ENCODE measurements at places on chromosomes 12 and 14.

DNA sequence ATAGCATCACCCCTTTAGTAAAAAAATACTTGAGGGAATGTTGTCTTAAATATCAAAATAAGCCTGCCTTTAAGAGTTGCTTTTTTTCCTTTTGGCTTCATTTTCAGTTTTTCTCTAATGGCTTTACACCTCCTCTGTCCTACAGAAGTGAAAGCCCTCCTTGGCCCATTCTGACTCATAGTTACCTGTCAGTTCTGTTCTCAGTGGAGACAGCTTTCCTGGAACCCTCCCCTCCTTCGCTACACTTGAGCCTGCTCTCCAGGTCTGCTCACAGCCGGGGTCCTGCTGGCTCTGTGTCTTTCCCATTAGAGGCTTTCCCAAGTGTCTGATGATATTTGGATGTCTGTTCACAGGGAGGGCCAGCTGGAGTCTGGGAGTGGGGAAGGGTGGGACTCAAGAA, 84.0 kb downstream of the PELI2 start:
- no peak for DNase-seq

GRCh38 chr14:91410771-91411536, 6.7 kb downstream of the CCDC88C start:
- DNase-seq, result no peak

DNA sequence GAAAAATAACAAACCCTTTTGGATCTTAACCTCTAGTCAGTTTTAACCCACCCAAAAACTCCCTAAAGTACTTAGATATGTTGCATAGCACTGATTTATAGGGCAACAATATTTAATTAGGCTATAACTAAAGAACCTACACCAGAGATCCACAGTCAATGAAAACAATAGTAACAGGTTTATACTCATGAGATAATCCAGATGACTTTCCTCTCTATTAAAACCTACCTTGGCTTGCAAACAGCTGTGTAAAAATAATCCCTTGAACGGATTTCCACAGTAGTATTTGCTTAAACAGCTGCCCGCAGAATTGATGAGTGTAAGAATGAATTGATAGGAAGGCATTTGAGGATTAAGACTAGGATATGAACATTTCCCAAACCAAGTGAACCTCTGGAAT, 104.3 kb upstream of the PTPRR start:
- no peak for DNase-seq

- no peak for DNase-seq
These were observed 21.8 kb downstream of the PLXNC1 start for GRCh38 chr12:94169966-94170689.

DNA sequence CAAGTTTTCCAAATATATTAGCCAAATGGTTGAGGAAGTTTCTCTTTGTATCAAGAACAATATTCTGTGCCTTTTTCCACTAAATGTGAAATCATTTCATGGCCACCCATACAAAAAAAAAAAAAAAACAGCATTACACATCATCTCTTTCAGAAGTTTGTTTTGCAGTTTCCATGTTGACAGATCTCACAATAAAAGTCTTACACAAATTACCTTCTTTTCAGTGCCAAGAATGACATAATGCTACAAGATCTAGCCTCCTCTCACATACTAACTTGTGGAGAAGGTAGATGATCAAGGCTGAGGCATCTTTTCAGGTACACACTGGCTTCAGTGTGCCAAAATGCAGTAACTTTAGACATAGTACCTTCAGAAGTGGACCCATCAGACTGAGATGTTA, 35.3 kb downstream of the PRKD1 start:
- no peak for DNase-seq

DNA sequence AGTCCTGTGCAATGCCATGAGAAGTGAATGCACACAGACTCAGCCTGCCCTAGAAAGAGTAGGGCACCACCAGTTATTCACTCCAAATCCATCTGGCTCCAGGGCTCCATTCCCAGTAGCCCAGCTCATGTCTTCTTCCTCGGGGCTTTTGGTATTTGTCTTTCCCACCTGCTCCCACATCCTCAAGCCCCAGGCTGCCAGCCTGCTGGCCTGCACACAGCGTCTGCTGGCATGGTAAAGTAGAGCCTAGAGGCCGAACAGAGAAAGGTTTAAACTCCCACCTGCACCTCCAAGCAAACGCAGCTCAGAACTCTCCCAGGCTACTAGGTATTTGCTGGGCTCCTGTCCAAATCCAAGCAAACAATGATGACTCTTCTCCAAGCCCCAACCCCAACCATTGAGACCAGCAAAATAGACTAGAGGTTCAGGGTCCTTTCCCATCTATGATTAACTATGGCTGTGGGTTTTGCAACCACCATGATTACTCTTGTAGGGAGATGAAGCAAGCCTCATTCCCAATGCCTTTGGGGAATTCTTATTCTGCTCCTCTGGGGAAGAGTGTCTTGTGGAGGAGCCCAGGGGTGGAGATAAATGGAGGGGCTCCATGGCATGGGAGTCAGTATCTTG, 5.2 kb upstream of the VDR start:
- no peak for DNase-seq

DNA sequence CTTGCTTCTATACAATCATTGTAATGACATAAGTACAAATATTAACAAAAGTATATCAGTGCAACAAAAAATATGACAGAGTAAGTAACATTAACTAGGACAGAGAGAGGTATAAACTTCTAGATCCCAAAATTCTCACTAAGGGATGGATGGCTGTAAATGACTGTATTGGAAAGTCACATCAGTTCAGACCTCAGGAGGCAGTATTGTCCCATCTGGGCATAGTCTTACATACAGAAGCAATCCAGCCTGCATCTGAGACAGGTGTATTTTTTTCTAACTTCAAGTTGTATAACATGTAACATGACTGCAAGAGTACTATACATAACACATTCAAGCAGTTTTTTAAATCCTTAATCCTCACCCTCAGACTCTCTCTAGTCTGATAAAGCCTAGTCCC, 99.0 kb downstream of the GARIN6 start:
- DNase-seq, result no peak

DNA sequence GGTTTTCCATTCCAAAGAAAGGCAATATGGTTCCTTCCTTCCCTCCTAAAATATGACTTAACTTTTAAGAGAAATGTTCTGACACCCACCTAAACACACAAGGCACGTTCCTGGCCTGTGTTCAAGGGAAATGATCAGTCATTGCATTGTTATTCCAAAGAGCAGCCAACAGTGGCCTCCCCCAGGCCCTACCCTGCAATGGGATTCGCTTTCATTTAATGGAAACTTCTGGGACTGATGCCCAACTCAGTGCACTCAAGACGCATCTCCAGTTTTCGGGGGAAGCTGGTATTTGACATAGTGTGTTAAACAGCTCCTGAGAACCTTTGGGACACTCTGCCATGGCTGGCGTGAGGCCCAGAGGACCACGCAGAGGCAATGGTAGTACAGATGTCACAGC, 65.9 kb downstream of the DDX51 start:
- no peak for DNase-seq

- DNase-seq, result no peak
These were observed 739 bp downstream of the JPH4 start for GRCh38 chr14:23577710-23578392.

- DNase-seq, result no peak
These were observed 996.2 kb upstream of the FLRT2 start for GRCh38 chr14:84533791-84534190.

GRCh38 chr12:6894321-6894720, 10.3 kb upstream of the LRRC23 start:
- DNase-seq, result no peak

GRCh38 chr12:49882248-49882850, 21.4 kb downstream of the FAIM2 start:
- no peak for DNase-seq

GRCh38 chr12:75814851-75815754, 216.5 kb downstream of the PHLDA1 start:
- no peak for DNase-seq

- DNase-seq, result peak; percentile 54
These were observed 55.8 kb upstream of the CCDC175 start for GRCh38 chr14:59632381-59632780.

- DNase-seq, result no peak
These were observed 324.4 kb upstream of the RTL1 start for GRCh38 chr14:101227611-101228594.

DNA sequence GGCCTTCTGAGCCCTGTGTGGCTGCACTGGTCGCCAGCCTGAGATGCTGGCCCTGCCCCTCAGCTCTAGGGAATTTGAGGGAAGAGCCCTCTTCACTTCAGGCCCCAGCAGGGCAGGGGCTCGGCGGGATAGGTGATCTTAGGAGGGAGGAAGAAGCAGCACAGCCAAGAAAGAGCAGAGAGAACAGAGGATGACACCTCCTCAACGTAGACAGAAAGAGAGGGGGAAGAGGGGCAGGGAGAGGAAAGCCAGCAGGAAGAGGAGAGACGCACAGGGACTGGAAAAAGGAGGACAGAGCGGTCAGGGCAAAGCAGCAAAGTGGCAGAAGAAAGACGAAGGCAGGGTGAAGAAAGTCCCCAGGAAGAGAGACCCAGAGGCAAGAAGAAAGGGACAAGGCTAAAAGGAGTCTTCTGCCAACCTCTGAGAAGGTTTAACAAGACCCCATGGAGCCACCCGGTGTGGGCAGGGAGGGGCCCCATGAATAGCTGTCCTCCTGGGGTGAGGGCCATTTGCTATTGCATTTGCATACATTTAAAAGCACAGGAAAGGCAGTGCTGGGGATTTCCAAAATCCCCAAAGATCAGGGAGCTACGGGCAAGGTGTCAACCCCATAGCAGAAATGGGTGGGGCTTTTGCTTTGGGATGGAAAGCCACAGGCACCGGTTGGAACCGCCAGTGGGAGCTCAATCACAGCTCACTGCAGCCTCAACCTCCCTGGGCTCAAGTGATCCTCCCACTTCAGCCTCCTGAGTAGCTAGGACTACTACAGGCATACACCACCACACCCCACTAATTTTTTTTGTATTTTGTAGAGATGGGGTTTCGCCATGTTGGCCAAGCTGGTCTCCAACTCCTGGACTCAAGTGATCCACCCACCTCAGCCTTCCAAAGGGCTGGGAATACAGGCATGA, 22.7 kb downstream of the CMKLR1 start:
- DNase-seq, result no peak

DNA sequence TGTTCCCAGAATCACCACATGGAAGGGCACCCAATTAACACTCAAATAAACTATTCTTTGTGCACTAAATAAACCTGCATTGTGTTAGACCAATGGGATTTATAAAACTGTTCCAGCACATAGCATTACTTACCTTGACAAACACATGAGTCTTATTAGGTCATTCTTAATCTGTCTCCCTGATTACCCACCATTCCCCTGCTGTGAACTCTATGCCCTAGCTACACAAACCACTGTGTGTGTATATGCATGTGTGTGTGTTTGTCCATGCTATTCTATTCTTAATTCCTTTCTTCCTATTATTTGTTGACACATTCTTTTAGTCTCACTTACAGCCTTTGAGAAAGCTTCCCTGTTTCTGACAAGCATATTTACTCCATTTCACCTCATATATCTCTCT, 303.6 kb upstream of the GARIN6 start:
- no peak for DNase-seq

- DNase-seq, result peak; percentile 83
These were observed 89.0 kb downstream of the POLR3B start for GRCh38 chr12:106446419-106447092.

GRCh38 chr14:34722723-34723545, 8.5 kb upstream of the CFL2 start:
- DNase-seq, result peak; percentile 69

DNA sequence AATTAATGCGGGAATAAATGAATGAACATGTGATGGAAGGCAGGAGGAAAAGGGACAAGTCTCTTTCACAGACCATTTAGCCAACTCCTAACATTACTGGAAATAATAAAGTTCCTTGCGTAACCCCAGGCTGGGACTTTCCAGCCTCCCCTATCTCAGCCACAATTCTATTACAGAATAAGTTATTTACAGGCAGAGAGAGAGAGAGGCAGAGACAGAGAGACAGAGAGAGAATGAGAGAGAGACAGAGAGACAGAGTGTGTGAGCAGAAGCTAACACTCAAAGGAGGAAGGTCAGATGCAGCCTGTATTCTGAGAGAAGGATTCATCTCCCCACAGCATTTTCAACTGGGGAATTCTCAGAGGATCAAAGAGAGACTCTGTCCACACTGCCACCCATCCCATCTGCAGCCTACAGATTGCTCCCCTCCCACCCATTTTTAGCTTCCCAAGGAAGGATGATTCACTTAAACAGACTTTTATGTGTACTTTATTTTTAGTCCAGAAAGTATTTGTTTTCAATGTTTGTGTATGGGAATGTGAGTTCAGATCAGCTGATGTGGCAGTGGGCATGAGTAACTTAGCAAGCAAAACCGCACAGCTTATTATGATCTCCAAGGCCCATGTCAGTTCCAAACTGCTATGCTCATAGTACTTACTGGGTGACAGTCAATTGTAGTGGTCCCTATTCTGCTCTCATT, 165.7 kb downstream of the CAND1 start:
- DNase-seq, result no peak

- DNase-seq, result no peak
These were observed 313.3 kb downstream of the TMEM121 start for GRCh38 chr14:105839425-105840265.

GRCh38 chr12:57234571-57235016, 5.1 kb downstream of the SHMT2 start:
- no peak for DNase-seq

DNA sequence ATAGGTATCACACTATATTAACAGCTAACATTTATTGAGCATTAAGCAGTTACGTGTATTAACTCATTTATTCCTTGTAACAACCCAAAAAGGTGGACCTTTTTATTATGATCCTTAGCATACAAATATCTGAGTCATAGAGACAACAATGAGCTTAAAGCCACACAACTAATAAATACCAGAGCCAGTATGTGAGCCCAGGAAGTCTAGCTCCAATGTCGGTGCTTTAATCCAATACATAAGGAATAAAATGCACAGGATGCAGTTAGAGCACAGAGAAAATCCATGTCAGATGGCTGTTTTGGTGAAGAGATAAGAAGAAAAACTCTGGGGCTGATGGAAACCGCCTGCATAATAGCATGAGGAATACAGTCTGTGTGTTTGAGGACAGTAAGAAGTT, 888.6 kb downstream of the TMTC2 start:
- DNase-seq, result no peak
